ENCODE measurements at places on chromosomes 4 and X. TPM values are rescaled to one million over a fixed set of nuclear protein-coding genes. Genes with fewer than 3 reads are reported as not detected.

DNA sequence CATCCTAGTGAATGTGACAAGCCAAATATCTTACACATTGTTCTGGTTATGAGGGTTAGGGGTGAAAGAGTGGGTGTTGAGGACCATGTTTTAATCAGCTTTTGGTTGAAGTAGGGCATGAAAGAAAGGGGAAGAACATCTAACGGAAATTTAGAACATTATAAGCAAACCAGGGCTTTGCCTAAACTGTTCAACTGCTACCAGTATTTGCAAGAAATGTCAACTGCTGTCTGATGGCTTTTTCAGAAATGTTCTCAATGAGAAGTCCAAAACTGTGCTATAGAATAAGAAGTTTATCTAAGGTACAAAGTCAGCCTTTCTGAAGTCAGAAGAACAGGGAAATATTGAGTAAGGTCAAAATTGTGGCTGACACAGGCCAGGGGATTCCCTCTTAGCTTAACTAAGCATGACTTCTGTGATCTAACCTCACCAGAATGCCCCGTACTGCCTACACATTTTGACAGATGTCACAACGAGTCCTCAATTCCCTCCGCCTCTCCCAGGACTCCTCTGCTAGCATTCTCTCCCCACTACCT lies 67.1 kb downstream of the DTHD1 start:
- no peak overlapping the region for H3K27ac ChIP-seq
- no peak for DNase-seq
- H3K36me3 ChIP-seq, result no peaks in the 10 kb centered on the region

DNA sequence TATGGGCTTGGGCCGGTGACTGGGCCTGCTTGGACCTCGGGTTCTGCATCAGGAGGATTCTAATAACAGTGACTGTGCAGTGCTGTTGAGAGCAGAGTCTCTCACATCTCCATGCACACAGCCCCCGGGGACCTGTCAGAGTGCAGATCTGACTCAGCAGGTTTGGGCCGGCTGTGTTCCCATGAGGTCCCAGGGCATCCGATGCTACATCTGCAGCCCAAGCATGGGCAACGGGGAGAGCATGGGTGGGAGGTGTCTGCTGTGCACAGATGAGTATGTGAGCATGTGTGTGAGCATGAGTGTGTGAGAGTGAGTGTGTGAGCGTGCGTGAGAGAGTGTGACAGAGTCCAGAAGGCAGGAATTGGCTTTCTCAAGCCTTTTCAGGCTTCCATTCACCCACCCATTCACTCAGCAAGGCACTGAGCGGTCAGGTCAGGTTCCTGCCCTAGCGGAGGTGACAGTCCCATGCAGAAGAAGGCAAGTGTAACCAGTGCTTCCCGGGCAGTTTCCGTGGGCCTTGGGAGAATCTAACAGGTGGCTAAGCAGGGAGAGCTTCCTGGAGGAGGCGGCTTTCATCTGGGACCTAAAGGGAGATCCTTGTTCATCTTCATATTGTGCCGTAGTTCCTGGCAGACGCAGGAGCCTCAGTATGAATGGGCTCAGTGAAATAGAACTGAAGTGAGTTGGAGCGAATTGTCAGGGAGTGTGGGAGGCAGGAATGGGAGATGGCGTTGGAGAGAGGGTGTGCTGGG lies 62.6 kb downstream of the SORCS2 start:
- no peak for DNase-seq
- H3K27me3 ChIP-seq, result peaks cover 95% of the 10 kb centered on the region
- no peak overlapping the region for H3K4me3 ChIP-seq
- no peaks in the 10 kb centered on the region for H3K36me3 ChIP-seq
- no peak overlapping the region for H3K27ac ChIP-seq
- no peaks in the 10 kb centered on the region for H3K4me1 ChIP-seq

- no peaks in the 10 kb centered on the region for H3K27me3 ChIP-seq
- DNase-seq, result no peak
- H3K4me1 ChIP-seq, result no peaks in the 10 kb centered on the region
Measured at GRCh38 chrX:47662144-47662657, 3.2 kb upstream of the UXT start.

DNA sequence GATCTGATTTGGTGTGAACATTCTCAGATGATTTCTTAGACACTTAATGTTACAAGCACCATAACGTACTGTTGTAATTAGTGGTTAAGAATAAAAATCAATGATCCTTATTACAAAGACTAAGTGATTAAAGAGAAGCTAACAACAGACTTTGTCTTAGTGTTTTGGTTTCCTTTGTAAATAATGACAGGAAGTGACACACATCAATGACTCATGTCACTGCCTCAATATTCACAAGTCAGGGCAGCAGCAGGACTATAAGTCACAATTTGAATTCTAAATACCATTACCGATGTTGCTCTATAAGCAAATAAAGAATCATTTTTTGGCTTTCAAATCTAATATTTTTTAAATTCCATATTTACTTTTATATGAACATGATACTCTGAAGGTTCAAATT lies 115.8 kb upstream of the FAT4 start:
- no peaks in the 10 kb centered on the region for H3K27me3 ChIP-seq
- no peaks in the 10 kb centered on the region for H3K4me1 ChIP-seq
- H3K27ac ChIP-seq, result no peak overlapping the region
- H3K36me3 ChIP-seq, result no peaks in the 10 kb centered on the region
- DNase-seq, result no peak

GRCh38 chr4:113328514-113328913 lies 279.1 kb downstream of the ANK2 start:
- no peaks in the 10 kb centered on the region for H3K4me1 ChIP-seq
- no peak overlapping the region for H3K27ac ChIP-seq
- DNase-seq, result no peak
- no peaks in the 10 kb centered on the region for H3K36me3 ChIP-seq
- no peaks in the 10 kb centered on the region for H3K27me3 ChIP-seq

DNA sequence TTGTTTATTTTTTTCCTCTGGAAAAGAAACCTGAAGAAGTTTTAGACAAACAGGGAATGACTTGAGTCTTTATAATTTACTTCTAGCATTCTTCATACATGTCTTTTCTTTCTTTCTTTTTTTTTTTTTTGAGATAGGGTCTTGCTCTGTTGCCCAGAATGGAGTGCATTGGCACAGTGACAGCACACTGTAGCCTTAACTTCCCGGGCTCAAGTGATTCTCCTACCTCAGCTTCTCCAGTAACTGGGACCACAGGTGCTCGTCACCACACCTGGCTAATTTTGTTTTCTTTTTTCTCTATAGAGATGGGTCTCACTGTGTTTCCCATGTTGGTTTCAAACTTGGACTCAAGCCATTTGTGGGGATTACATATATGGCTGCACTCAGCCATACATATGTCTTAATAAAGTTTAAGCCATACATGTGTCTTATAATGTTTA lies 71.8 kb downstream of the RAPGEF2 start:
- peaks cover 29% of the 10 kb centered on the region for H3K4me1 ChIP-seq
- H3K27me3 ChIP-seq, result no peaks in the 10 kb centered on the region
- no peaks in the 10 kb centered on the region for H3K36me3 ChIP-seq
- H3K27ac ChIP-seq, result peak overlapping the region; percentile 37
- H3K4me3 ChIP-seq, result no peak overlapping the region
- no peak for DNase-seq

DNA sequence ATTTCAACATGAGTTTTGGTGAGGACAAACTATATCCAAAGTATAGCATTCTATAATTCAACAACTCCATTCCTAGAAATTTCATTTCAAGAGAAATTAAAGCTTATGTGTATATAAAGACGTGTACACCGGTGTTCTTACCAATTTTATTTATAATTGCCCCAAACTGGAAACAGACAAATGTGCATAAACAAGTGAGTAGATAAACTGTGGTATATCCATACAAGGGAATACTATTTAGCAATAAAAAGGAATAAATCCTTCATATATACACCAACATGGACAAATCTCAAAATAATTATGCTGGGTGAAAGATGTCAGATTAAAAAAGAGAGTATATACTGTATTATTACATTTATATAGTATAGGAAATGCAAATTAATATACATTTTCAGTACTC lies 19.9 kb downstream of the HNRNPH2 start:
- no peak for DNase-seq
- H3K4me1 ChIP-seq, result no peaks in the 10 kb centered on the region
- H3K27ac ChIP-seq, result no peak overlapping the region
- H3K27me3 ChIP-seq, result no peaks in the 10 kb centered on the region

- H3K27ac ChIP-seq, result no peak overlapping the region
- DNase-seq, result no peak
- no peaks in the 10 kb centered on the region for H3K36me3 ChIP-seq
- no peak overlapping the region for H3K4me3 ChIP-seq
- no peaks in the 10 kb centered on the region for H3K27me3 ChIP-seq
Measured at GRCh38 chrX:145533534-145533933, 284.1 kb upstream of the SLITRK2 start.

DNA sequence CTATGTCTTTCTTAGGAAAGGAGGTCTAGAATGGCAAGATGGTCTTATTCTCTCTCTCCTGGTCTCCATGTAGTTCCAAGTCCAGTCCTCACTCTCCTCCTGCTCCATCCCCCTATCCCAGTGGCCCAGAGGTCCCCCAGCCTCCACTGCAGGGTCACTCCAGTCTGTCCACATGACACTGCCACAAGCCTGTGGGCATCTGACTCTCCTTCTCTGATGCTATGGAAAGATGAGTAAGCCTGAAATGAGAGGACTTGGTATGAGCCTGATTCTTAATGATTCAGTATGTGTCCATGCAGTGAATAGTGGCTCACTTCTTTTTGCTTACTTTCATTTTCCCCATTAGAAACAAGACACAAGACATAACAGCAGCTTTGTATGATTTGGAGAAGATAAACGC lies 516.8 kb upstream of the ADGRL3 start:
- no peak overlapping the region for H3K27ac ChIP-seq
- H3K36me3 ChIP-seq, result no peaks in the 10 kb centered on the region
- no peak overlapping the region for H3K4me3 ChIP-seq
- no peaks in the 10 kb centered on the region for H3K27me3 ChIP-seq
- DNase-seq, result no peak

GRCh38 chr4:16938512-16939040 lies 40.1 kb upstream of the LDB2 start:
- H3K27ac ChIP-seq, result no peak overlapping the region
- no peak overlapping the region for H3K4me3 ChIP-seq
- no peaks in the 10 kb centered on the region for H3K36me3 ChIP-seq
- H3K4me1 ChIP-seq, result no peaks in the 10 kb centered on the region

DNA sequence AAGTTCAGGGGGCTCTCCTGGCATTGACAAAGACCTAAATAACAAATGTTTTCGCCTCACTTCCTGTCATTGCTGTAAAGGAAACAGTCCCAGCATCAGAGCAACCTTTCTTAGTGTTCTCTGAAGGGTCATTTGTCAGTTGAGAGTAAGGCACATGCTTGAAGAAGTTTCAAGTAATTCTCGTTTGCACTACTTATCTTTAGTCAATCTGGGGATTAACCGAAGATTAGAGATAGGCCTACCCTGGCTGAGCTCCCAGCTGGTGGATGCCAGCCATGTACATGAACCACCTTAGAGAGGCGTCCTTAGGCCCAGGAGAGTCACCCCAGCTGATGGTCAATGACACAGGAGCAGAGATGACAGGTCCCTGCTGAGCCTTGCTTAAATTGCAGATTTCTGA lies 189.9 kb upstream of the PGRMC2 start:
- no peaks in the 10 kb centered on the region for H3K27me3 ChIP-seq
- H3K4me3 ChIP-seq, result no peak overlapping the region
- no peaks in the 10 kb centered on the region for H3K36me3 ChIP-seq
- H3K4me1 ChIP-seq, result no peaks in the 10 kb centered on the region
- no peak overlapping the region for H3K27ac ChIP-seq
- no peak for DNase-seq

- H3K27ac ChIP-seq, result no peak overlapping the region
- DNase-seq, result no peak
- no peaks in the 10 kb centered on the region for H3K36me3 ChIP-seq
- H3K27me3 ChIP-seq, result no peaks in the 10 kb centered on the region
Measured at GRCh38 chrX:28889591-28890090, 302.4 kb downstream of the IL1RAPL1 start.

GRCh38 chrX:34275699-34276098 lies 143.6 kb upstream of the FAM47A start:
- no peak for DNase-seq
- no peaks in the 10 kb centered on the region for H3K4me1 ChIP-seq
- no peaks in the 10 kb centered on the region for H3K36me3 ChIP-seq
- H3K27me3 ChIP-seq, result no peaks in the 10 kb centered on the region
- no peak overlapping the region for H3K4me3 ChIP-seq
- no peak overlapping the region for H3K27ac ChIP-seq

DNA sequence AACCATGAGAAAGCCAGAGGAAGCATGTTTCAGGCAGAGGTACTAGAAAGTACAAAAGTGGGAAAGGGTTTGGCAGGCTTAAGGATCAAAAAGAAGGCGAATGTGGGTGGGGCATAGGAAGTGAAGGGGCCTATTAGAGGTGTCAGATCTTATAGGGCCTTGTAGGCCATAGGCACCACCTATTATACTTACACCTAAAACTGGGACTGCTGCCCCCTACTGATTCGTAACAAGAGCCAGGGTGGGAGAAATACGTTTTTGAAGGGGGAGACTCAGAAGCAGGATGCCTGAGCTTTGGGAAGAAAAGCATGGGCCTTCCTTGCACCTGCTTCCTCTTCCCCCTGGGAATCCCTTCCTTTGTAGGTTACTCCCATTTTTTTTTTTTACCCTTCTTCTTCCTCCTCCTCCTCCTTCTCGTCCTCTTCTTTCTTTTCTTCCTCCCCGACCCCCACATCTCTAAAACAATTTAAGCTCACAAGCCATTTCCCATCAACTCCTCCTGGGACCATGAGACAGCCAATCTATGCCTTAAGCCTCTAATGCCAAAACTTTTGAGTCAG lies 40.7 kb upstream of the GPC3 start:
- H3K36me3 ChIP-seq, result no peaks in the 10 kb centered on the region
- no peak for DNase-seq
- H3K27ac ChIP-seq, result no peak overlapping the region
- no peaks in the 10 kb centered on the region for H3K27me3 ChIP-seq
- peaks cover 9% of the 10 kb centered on the region for H3K4me1 ChIP-seq

- H3K27ac ChIP-seq, result no peak overlapping the region
- H3K27me3 ChIP-seq, result no peaks in the 10 kb centered on the region
- H3K4me1 ChIP-seq, result no peaks in the 10 kb centered on the region
Measured at GRCh38 chr4:35105486-35105885, 1138.8 kb downstream of the ARAP2 start.

GRCh38 chr4:82780752-82781231 lies 17.8 kb downstream of the SCD5 start:
- peak overlapping the region; percentile 81 for H3K27ac ChIP-seq
- peaks cover 52% of the 10 kb centered on the region for H3K4me1 ChIP-seq
- DNase-seq, result peak; percentile 87
- peaks cover 7% of the 10 kb centered on the region for H3K36me3 ChIP-seq
- no peak overlapping the region for H3K4me3 ChIP-seq
- no peaks in the 10 kb centered on the region for H3K27me3 ChIP-seq

GRCh38 chr4:169675825-169676224 lies 55.4 kb downstream of the CLCN3 start:
- no peaks in the 10 kb centered on the region for H3K27me3 ChIP-seq
- no peak overlapping the region for H3K27ac ChIP-seq
- no peak for DNase-seq

Gene TEX13C
- total RNA-seq, result not detected

Gene ASB5
- not detected for total RNA-seq

Gene STPG2
- total RNA-seq, result not detected

Gene PSAPL1
- not detected for total RNA-seq

Gene COL4A6
- 0.15 TPM for total RNA-seq

Gene ART3
- 1.7 TPM for total RNA-seq

Gene ARHGAP24
- total RNA-seq, result 10.2 TPM

Gene ARX
- total RNA-seq, result not detected

Gene DMP1
- total RNA-seq, result not detected

Gene ITM2A
- total RNA-seq, result 25.7 TPM

Gene GLUD2
- 19.6 TPM for total RNA-seq

Gene KLB
- 0.09 TPM for total RNA-seq

Gene N4BP2
- total RNA-seq, result 5.0 TPM

Gene PRICKLE3
- 22.3 TPM for total RNA-seq

Gene NSG1
- total RNA-seq, result not detected

Gene ADH1B
- total RNA-seq, result not detected

Gene CWH43
- not detected for total RNA-seq

Gene FAM9C
- total RNA-seq, result not detected
